Uterine smooth muscle cell (primary cell): ENCODE measurements at places on chromosomes 1 and 21. TPM values are rescaled to one million over a fixed set of nuclear protein-coding genes. Genes with fewer than 3 reads are reported as not detected.

RIMKLA gene
- total RNA-seq = under 0.01 and 0.12 TPM in 2 replicates

CD1D gene
- total RNA-seq = 0.11 and 0.25 TPM in 2 replicates

DMBX1 gene
- not detected in 2 replicates for total RNA-seq

IVL gene
- total RNA-seq = 0.37 and 1.7 TPM in 2 replicates

SPRR5 gene
- not detected in 2 replicates for total RNA-seq

THEM5 gene
- not detected in 2 replicates for total RNA-seq

CACNA1S gene
- not detected in 2 replicates for total RNA-seq

KRTAP12-2 gene
- not detected in 2 replicates for total RNA-seq

BRDT gene
- not detected in 2 replicates for total RNA-seq

PCP4 gene
- not detected in 2 replicates for total RNA-seq

FCGR1A gene
- total RNA-seq = not detected in 2 replicates

RGS16 gene
- 0.22 and 1.00 TPM in 2 replicates for total RNA-seq

DCDC2B gene
- 0.12 TPM in 1 of 2 replicates, not detected in the other for total RNA-seq

DISP1 gene
- 4.2 and 5.0 TPM in 2 replicates for total RNA-seq

VAV3 gene
- 0.50 and 0.77 TPM in 2 replicates for total RNA-seq

SLC9A1 gene
- total RNA-seq = 8.4 and 14.5 TPM in 2 replicates

GFI1 gene
- total RNA-seq = 0.11 TPM in 1 of 2 replicates, not detected in the other

MCOLN3 gene
- 3.8 and 6.5 TPM in 2 replicates for total RNA-seq

MARK1 gene
- 1.7 and 1.9 TPM in 2 replicates for total RNA-seq

BSND gene
- not detected in 2 replicates for total RNA-seq

FAM72A gene
- 3.0 and 5.5 TPM in 2 replicates for total RNA-seq

HCRTR1 gene
- total RNA-seq = not detected in 2 replicates

FAM151A gene
- not detected in 2 replicates for total RNA-seq

ATP1A2 gene
- 0.37 TPM in 1 of 2 replicates, not detected in the other for total RNA-seq

RXRG gene
- not detected in 2 replicates for total RNA-seq

TRAF3IP3 gene
- total RNA-seq = not detected in 2 replicates

RAP1GAP gene
- total RNA-seq = 0.44 and 1.2 TPM in 2 replicates

CDK11B gene
- 8.4 and 12.3 TPM in 2 replicates for total RNA-seq

LCE1E gene
- total RNA-seq = not detected in 2 replicates
